HAP-1 (cell line): ENCODE measurements at places on chromosomes 2 and 18.

DNA sequence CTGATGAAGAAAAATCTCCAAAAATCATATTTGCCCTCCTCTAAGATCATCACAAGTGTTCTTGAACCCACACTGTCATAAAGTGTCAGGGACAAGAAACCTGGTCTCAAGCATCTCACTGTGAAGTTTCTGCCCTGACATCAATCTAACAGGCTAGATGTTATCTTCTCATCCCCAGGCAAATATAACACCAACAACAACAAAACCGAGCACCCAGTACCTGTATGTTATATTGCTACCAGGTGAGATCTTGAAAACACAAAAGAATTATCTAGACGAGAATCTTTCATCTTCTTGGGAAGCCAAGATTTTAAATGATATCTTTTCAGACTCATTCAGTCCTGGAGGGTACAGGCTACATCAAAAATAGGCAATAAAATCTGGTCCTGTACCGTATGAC lies 8.8 kb upstream of the MAP4K3 start:
- DNase-seq, result no peak

DNA sequence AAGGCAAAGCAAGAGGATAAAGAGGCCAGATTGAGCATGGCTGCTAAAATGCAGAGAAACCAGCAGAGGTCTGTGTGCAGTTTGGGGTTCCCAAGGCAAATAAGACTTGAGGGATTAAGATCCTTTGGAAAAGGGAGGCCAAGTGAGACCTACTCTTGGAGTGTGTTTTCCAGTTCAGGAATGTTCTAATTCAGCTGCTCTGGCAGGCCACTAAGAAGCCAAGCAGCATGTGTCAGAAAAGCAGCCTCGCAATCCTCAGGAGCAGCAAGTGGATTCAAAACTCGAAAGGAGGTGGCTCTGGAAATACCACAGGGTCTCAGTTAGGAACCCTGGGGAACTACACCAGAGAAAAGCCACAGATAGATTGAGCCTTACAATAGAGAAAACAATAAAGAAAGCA lies 569.2 kb downstream of the METTL4 start:
- peak; percentile 43 for DNase-seq

- DNase-seq, result no peak
These were observed 78.7 kb upstream of the MBOAT2 start for GRCh38 chr2:9082158-9082557.

GRCh38 chr2:156456616-156457015 lies 20.4 kb downstream of the GPD2 start:
- no peak for DNase-seq

DNA sequence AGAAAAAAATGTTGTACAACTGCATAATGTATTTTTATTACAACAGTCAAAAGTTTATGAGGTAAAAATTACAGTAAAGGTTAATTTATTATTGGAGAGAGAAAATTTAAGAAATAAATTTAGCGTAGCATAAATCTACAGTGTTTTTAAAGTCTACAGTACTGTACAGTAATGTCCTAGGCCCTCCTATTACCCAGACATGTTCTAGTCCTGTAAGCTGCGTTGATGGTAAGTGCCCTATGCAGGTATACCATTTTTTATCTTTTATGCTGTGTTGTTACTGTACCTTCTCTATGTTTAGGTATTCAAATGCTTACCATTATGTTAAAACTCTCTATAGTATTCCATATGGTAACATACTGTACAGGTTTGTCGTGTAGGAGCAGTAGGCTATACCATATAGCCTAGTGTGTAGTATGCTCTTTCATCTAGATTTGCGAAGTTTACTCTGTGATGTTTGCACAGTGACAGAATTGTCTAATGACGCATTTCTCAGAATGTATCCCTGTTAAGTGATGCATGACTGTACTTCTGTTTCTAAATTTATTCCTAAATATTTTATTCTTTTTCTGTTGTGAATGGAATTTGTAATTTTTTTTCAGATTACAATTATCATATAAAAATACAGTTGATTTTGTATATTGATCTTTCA lies 24.5 kb downstream of the ABI2 start:
- DNase-seq, result no peak

DNA sequence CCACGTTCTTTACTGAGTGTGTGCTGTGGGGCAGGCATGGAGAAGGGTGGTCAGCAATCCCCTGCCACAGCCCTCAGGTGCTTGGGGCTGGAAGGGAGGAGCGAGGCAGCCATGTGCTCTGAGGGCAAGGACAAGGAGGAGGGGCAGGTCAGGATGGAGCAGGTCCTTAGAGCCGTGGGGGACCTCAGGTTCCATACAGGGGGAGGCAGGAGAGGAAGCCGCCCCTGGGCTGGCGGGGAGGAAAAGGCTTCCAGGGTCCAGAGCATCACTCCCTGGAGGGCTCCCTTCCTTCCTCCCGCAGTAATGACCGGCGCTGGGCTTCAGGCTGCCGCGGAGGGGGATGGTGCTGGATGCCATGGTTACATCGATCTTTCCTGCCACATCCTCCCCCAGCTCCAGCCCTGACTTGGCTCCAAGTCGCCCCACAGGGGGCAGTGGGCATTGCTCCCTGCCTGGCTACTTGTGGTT lies 6.6 kb downstream of the GAREM2 start:
- no peak for DNase-seq

- no peak for DNase-seq
These were observed 461.4 kb downstream of the GALR1 start for GRCh38 chr18:77711096-77711495.

GRCh38 chr2:10911291-10912075 lies at the start of gene KCNF1:
Gene KCNF1, plus strand, starts transcription at chr2:10911934. Its CDS starts 493 bp downstream, at chr2:10912427.
- peak; percentile 68 for DNase-seq

GRCh38 chr2:77421971-77422370 lies 100.2 kb downstream of the LRRTM4 start:
- no peak for DNase-seq

GRCh38 chr2:233211548-233211895 lies 40.0 kb upstream of the ATG16L1 start:
- no peak for DNase-seq

- DNase-seq, result no peak
These were observed 35.9 kb downstream of the RHOB start for GRCh38 chr2:20482725-20483124.

- no peak for DNase-seq
These were observed 5.9 kb downstream of the NRXN1 start for GRCh38 chr2:51025906-51026555.

DNA sequence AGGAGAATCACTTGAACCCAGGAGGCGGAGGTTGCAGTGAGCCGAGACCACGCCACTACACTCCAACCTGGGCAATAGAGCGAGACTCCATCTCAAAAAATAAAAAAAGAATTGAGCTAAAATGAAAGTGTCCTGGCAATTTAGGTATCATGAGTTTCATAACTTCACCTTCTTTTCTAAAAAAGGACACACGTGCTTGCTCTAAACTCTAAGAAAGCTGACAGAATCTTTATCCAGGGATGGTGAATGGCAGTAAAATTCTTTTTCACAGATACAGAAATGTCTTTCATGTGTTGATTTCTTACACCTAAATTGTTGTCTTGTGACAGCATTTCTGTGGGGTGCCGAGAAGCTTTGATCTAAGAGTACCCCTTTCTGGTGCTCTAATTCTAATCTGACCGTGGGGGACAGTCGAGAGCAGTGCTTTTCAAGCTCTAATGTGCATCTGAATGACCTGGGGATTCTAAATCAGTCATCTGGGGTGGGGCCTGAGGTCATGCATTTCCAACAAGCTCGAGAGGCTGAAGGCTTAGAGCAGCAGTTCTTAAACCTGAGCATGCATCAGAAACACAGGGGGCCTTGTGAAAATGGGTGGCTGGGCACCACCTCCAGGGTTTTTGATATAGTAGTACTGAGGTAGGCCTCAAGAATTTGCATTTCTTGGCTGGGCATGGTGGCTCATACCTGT lies 42.1 kb upstream of the REL start:
- peak; percentile 81 for DNase-seq

DNA sequence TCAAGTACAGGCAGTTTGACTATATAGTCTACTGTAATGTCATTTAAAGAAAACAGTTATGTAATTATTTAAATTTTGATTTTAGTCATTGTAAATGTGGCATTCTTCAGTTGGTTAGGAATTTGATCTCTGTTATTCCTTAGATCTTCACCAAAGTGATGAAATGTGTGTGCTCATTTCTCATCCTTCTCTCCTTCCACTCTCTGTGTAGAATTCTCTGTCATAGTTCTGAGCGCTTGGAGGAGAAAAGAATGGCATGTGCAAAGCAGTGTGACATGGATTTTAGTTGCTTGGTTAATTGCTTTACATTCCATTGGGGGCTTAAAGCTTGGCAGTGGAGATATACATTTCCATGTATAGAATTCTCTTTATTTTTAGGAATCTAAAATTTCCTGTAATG lies 14.8 kb downstream of the PIK3C3 start:
- DNase-seq, result no peak

DNA sequence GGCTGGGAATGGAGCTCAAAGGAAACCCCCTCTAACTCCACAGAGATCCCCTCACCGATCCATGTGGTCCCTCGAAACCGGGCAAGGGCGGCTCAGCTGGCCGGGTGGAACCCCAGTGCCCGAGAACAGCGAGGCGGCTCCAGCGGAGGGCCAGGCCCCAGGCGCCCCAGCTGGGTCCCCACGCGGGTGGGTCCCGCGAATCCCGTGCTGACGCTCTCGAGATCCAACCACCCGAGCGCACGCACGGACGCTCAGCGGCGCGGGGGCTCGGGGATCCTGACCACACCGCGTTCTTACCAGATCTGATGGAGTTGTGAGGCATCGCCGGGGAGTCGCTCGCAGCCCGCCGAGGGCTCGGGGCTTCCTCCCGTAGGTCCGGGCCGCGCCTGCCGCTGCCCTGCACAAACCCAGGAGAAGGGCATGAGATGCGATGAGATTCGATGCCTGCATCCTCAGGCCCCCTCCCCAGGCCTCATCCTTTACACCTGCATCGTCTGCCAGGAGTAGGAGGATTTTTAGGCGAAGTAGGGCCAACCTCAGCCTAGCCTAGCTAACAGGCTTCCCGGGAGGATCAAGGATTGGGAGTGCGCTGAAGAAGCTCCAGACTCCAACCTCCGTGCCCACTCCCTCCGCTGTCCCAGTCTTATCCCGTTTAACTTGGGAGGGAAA lies 514 bp downstream of the PAX8 start:
- no peak for DNase-seq

GRCh38 chr2:221477714-221478484 lies 94.2 kb downstream of the EPHA4 start:
- no peak for DNase-seq

- DNase-seq, result no peak
These were observed 144.5 kb upstream of the RPRM start for GRCh38 chr2:153623020-153623419.

DNA sequence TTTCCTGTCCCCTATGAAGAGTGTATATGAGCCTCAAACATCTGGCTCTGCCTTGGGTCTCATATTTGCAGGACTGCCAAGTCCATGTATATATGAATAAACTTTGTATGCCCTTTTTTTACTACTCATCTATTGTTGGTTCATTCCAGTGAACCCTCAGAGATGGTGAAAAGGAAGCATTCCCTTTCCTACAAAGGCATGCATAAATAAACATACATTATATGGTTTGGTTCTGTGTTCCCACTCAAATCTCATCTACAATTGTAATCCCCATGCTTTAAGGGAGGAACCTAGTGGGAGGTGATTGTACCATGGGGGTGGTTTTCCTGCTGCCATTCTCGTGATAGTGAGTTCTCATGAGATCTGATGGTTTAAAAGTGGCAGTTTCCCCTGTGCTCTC lies 534.2 kb downstream of the SPAG16 start:
- DNase-seq, result no peak

DNA sequence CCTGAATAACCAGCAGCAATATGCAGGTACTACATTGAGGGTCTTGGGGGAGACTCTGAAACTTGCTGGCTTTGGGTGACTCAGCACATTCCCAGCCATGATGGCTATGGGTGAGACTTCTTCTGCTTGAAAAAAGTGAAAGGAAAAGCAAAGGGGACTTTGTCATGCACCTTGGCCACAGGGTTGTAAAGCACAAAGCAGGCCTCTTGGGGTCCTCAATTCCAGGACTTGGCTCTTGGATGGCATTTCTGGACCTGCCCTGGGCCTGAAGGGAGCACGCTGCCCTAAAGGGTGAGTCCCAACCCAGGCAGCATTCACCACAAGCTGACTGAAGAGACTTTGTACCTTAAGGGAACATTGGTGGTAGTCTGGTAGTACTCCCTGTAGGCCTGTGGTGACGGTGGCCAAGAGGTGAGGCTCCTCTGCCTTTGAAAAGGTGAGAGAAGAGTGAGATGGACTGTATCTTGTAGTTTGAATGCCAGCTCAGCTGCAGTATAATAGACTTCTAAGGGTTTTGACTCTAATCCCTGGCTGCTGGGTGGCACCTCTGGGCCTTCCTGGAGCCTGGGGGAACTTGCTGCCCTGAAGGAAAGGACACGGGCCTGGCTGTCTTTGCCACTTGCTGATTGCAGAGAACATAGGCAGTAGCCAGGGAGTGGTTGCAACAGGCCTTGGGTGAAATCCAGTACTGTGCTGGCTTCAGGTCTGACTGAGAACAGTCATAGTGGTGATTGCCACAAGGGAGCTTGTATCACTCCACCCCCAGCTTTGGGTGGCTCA lies 36.5 kb upstream of the CYTIP start:
- DNase-seq, result no peak

DNA sequence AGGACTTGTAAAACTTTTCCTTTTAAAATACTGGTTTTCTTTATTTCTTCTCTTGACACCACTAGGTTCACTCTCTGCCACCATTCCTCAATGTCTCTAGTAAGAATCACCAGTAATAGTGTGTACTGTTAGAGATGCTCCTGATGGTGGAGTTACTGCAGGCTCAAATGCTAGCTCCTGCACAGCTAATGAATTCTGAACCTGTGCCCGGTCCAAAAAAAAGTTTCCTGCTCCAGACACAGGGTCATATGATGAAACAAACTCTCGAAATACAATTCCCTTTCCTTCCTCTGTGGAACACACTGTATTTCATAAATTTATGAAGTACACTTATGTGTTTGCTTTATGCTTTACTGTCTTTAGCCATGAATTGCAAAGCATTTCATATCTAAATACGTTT lies 19.2 kb downstream of the PMS1 start:
- no peak for DNase-seq

GRCh38 chr2:154264024-154264423 lies 392.3 kb downstream of the GALNT13 start:
- no peak for DNase-seq

- DNase-seq, result no peak
These were observed 226.9 kb downstream of the TMEM163 start for GRCh38 chr2:134491771-134492441.
